ENCODE measurements at places on chromosomes 1 and 21.

- DNase-seq, result no peak
These were observed 14.9 kb upstream of the NPPB start for GRCh38 chr1:11873395-11874257.

DNA sequence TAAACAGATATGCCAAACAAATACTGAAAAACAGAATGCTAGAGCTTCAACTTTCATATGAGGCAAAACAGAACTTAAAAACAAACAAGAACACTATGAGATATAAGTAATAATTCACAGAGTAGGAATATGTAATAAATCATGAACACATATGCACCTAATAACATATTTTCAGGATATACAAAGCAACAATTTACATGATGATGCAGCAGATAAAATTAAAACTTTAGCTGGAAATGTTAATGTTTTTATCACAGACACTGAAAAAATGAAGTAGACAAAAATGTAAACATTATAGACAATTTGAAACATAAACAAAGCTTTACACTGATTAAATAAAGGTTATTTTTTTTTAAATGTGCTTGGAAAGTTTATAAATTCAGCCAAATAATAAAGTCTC lies 443.1 kb upstream of the NFIA start:
- DNase-seq, result no peak

GRCh38 chr1:102085896-102086295 lies 89.2 kb upstream of the OLFM3 start:
- no peak for DNase-seq

DNA sequence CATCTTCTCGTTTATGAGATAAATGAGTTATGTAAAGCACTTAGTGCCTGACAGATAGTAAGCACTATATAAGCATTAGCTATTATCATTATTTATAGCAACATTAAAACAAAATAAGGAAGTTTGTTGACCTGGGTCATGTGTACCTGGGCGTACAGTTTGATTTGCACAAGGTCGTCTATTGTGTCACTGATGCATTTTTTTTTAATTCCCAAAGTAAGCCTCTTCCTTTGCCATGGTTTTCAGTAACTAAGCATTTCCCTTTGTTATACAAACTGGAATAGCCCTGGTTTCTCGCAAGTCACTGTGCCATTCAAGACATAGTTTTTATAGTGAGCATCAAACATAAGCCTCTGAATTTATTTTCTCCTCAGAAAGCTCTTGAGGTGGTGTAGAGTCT lies 72.2 kb downstream of the CACHD1 start:
- no peak for DNase-seq

DNA sequence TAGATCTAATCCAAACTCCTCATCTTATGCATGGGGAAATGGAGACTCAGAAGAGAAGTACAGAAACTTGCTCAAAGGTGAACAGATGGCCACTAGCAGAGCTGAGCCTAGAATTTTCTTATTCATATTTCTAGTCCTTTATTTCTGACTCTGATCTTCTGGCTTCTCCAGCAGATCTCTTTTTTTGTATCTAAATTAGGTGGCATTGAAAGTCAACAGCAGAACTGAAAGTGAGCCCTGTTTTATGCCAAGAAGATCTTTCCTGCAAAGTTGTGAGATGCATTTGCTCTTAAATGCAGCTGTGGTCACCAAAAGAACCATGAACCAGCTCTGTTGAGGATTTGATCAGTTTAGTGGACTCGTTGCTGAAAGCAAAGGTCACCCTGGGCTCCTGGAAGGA lies 75.5 kb downstream of the KAZN start:
- no peak for DNase-seq

DNA sequence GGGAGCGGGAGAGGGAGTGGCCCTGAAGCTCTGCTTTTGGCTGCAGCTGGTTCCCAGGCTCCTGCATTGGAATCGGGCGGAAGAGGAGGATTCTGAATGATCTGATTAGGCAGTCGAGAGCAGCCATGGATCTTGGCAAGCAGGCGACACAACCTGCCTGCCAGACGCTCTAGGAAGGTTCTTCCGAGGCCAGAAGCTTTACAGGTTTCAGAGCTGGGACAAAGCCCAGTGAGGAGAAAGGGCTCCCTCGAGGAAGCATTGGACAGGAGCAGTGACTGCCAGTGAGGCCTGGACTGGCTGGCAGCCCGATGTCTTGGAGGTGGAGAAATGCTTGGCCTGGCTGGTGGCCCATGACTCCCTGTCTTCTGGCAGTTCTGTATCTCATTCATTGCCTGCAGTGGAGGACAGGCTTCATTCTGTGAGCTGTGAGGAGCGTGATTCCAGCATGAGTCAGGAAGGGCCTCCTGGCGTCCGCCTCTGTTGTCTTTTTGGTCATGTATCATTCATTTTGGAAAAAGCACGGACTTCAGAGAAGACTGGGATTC lies 132.7 kb upstream of the IPO9 start:
- no peak for DNase-seq

- DNase-seq, result no peak
These were observed 359.0 kb downstream of the ST6GALNAC3 start for GRCh38 chr1:76433526-76433925.

GRCh38 chr1:8477166-8477982 lies 159.5 kb downstream of the SLC45A1 start:
- no peak for DNase-seq

DNA sequence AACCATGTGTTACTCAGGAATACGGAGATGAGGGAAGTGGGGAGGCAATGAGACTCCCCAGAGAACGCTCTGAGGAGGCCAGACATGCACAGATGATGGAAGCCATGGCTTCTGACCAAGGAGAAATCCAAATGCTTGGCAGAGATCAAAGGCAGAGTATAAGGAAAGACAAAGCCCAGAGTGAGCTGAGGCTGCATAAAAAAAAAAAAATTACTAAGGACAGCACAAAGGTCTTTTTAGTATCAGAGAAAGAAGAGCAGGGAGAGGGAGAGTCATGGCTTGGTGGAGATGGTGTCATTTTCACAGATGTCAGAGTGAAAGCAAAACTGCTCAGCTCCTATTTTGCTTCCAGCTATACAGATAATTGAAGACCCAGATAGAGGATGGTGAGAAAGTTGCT lies 8.1 kb upstream of the NCF2 start:
- no peak for DNase-seq

GRCh38 chr1:172628401-172628800 lies 30.5 kb upstream of the FASLG start:
- DNase-seq, result no peak

- DNase-seq, result no peak
These were observed 260.0 kb upstream of the BEND5 start for GRCh38 chr1:49036700-49037099.

- no peak for DNase-seq
These were observed 28.1 kb downstream of the RUNX3 start for GRCh38 chr1:24901791-24902470.

GRCh38 chr1:155170806-155171205 lies 2.3 kb downstream of the KRTCAP2 start:
- no peak for DNase-seq

DNA sequence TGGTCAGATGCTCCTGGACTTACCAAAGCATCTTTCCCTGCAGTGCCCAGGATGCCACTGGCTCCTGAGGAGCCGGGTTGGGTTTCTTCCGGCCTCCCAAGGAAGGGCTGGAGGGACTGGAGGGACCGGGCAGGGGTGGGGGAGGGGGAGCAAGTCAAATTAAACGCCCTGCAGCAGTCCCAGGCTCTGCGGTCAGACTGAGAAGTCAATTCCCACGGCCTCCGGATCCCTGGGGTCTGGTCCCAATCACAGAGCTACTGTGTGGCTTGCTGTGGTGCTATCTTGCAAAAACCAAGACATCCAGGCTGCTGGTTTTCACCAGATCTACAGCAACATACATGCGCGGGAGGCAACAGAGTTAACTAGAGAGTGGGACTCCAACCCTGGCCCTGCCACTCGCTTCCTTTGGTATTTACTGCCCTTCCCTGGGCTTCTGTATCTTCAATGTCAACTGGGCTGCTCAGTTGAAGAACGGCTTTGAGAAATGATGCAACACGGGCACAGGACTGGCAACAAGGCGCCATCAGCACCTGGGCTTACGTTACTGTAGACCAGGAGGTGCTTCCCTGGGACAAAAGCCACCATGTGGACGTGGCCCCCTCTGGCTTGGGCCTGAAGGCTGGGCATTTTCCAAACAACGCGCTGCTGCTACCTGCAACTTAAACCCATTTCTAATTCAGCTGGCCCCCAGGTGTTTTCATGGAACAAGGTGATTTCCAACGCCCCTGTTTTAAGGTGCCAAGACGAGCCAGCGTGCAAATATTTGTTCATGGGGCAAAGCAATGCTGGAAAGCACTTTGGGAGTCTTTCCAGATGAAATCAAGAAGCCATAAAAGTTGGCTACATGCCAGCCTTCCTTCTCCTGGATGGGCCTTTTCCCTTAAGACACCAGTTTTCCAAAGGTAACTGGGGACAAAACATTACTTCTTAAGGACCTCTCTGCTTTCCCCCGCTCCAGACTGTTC lies 11.5 kb downstream of the RCC2 start:
- no peak for DNase-seq

- no peak for DNase-seq
These were observed 62.5 kb downstream of the ASH1L start for GRCh38 chr1:155499953-155500639.

DNA sequence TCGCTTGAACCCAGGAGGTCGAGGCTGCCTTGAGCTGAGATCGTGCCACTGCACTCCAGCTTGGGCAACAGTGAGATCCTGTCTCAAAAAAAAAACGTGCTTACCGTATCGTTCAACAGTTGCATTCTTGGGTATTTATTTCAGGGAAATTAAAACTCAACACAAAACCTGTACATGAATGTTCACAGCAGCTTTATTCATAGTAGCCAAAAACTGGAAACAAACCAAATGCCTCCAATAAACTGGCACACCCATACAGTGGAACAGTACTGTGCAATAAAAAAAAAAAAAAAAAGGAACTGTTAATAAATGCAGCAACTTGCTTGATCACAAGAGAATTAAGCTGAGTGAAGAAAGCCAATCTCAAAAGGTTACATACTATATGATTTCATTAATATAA lies 6.7 kb downstream of the KHDRBS1 start:
- DNase-seq, result no peak

- no peak for DNase-seq
These were observed 203.2 kb upstream of the SGIP1 start for GRCh38 chr1:66330722-66331141.

GRCh38 chr1:11414926-11415538 lies 63.9 kb upstream of the DISP3 start:
- no peak for DNase-seq

GRCh38 chr1:243745356-243745755 lies 104.7 kb downstream of the AKT3 start:
- DNase-seq, result no peak
